ENCODE measurements at places on chromosomes 7 and 10. TPM values are rescaled to one million over a fixed set of nuclear protein-coding genes. Genes with fewer than 3 reads are reported as not detected.

DNA sequence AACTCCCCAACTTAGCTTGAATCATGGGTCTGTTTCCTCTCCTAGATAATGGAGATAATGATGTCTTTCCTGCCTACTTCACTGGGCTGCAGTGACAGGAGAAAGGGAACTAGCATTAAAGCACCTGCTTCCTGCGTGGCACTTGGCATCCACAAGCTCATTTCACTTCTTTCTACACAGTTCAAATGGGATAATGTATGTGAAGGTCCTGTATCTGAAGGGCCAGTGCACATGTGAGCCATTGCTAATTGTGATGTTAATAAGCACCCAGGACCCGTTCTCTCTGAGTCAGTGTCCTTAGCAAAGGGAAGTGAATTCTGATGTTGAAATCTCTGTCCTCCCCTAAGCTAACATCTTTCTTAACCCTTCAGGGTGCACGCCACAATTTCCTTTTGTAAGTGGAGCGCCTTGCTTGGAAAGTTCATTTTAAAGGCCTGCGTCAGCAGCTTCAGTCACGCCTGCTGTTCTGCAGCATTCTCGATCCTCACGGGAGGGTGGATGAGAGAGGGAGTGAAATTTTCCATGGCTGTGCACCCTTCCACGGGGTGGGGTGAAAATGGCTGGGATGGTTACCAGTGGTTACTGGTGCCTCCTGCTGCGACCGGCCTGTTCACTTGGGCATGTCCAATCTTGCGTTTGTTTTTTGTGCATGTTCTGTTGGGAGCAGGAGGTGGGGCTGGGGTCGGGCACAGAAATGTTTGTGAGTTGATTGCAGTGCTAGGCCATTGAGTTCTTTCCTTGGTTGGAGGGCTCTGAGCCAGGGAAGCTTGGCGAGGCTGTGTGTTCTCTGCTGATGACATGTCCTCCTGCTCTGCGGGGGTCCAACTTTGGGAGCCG lies 59.2 kb downstream of the HK1 start:
- H3K4me3 ChIP-seq: no peak overlapping the region
- peak overlapping the region; percentile 25 for H3K27ac ChIP-seq
- H3K36me3 ChIP-seq: no peaks in the 10 kb centered on the region
- H3K4me1 ChIP-seq: peaks cover 51% of the 10 kb centered on the region
- peak; percentile 68 for DNase-seq

Gene GBX1
- polyA plus RNA-seq: not detected

DNA sequence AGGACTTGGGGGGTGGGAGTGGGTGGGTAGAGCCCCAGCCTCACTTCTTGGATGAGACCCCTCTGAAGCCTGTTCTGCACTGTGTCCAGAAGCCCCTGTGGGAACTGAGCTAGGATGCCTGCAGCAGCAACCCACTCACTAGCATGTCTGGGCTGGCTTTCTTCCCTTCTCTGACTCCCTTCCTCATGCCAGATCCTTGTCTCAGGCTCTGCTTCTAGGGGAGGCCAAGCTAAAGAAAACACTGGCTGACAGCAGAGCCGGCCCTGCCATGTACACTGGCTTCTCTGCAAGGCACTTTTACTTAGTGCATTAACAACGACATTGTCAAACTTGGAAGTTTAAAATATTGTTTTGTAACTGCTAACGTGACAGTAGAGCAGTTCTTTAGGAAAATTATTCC lies 50.2 kb downstream of the ARHGAP22 start:
- DNase-seq: peak; percentile 23
- H3K4me3 ChIP-seq: no peak overlapping the region
- H3K27ac ChIP-seq: no peak overlapping the region
- H3K4me1 ChIP-seq: no peaks in the 10 kb centered on the region

GRCh38 chr10:21315645-21316220 lies 209.7 kb downstream of the SKIDA1 start:
- H3K4me1 ChIP-seq: peaks cover 18% of the 10 kb centered on the region
- no peaks in the 10 kb centered on the region for H3K36me3 ChIP-seq
- no peaks in the 10 kb centered on the region for H3K27me3 ChIP-seq
- peak overlapping the region; percentile 71 for H3K27ac ChIP-seq
- H3K4me3 ChIP-seq: no peak overlapping the region

Gene AMPH
- polyA plus RNA-seq: 1.4 TPM

Gene PLEKHS1
- 0.17 TPM for polyA plus RNA-seq

Gene TDRD1
- not detected for polyA plus RNA-seq

Measured in kidney (tissue), 22 donors.